ENCODE measurements at places on chromosomes 11 and 22. TPM values are rescaled to one million over a fixed set of nuclear protein-coding genes. Genes with fewer than 3 reads are reported as not detected.

The SEPTIN5 gene
- total RNA-seq, result 4.7 TPM

The PRG3 gene
- not detected for total RNA-seq

The SAA4 gene
- 1.9 TPM for total RNA-seq

The HTR3B gene
- not detected for total RNA-seq

The P2RX6 gene
- not detected for total RNA-seq

The GRAP2 gene
- not detected for total RNA-seq
